Right renal pelvis (tissue), 4 donors: ENCODE measurements at places on chromosomes 16 and 17. TPM values are rescaled to one million over a fixed set of nuclear protein-coding genes. Genes with fewer than 3 reads are reported as not detected.
A peak's percentile ranks its signal among the peaks of the same experiment; 100 is the strongest.

DNA sequence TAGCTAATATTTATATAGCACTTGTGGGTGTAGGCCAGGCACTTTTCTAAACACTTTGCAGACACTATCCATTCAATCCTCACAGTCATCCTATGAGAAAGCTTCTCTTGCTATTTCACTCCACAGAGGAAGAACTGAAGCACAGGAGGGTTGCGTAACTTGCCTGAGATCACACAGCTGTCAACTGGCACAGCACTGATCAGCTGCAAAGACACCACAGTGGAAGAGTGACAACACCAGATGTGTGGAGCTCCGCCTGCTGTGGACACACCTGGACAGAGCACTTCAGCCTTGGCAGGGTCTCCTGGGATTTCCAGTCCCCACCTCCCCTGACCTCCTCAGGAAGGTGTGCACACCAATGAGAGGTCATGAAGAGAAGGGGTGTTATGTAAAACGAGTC lies 13.3 kb upstream of the CNEP1R1 start:
- DNase-seq: no peak

- DNase-seq: no peak
Measured at GRCh38 chr17:73069164-73069770, 23.2 kb downstream of the SLC39A11 start.

DNA sequence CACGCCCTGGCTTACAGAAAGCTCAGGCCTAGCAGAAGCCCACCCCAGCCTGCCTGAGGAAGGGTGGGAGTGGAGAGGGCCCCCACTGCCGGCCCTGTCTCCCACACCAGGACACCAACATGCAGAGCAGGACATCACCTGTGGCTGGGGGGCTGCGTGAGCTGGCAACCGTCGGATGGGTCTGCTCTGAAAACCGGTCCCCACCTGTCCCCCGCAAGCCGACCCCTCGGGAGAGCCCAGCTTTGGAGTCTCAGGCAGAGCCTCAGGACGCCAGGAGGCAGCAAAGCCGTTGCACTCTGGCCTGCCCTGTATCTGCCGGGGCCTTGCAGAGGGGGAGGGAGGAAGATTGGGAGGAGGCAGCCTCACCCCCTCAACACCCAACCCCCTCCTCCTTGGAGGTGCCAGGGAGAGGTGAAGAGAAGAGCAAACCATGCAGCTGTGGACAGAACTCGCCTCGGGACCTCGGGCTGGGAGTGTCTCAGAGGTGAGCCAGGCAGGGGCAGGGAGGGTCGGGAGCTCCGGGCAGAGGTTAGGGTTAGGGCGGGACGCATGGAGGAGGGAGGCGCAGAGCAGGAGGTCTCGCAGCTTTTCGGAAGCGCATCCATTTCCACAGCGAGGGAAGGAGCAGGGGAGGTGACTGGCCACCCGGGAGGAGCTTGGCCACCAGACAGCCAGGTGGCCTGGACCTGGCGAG lies 30.4 kb upstream of the ZC3H18 start:
- DNase-seq: no peak

DNA sequence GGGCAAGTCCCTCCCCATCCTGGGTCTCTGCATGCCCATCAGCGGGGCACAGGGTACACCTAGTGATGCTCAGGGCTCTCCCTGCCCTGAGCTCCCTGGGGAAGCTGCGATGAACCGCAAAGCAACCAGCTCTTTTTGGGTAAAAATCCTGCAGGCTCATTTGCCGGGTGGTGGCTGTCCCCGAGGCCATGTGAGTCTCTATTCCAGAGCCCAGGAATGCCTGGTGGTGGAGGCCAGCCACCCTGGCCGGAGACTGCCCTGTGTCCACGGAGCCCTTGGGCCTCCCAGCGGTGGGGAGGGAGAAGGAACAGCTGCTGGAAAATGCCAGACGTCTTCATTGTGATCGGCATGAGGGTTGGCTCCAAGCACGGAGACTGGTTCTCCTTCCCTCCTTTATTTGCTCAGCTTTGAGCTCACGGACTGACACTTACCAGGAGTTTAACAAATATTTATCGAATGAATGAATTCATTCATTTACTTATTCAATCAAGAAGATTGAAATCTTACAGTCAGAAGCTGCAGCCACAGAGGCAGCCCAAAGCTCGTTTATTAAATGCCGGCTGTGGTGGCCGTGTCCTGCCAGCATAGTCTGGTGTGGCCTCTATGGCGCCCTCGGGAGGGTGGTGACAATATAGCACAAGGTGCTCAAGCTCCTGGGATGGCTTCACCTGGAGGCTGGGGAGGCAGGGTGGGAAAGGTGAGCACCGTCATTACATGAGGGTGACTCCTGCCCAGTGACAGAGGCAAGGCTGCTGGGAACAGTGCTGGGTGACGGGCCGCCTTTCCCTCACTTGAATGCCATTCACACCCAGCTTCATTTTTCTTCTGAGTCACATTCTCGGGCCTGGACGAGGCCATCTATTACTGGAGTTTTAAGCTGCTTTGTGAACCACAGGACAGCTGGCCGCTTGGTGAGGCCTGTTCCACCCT lies 31.1 kb upstream of the JPH3 start:
- peak; percentile 34 for DNase-seq

DNA sequence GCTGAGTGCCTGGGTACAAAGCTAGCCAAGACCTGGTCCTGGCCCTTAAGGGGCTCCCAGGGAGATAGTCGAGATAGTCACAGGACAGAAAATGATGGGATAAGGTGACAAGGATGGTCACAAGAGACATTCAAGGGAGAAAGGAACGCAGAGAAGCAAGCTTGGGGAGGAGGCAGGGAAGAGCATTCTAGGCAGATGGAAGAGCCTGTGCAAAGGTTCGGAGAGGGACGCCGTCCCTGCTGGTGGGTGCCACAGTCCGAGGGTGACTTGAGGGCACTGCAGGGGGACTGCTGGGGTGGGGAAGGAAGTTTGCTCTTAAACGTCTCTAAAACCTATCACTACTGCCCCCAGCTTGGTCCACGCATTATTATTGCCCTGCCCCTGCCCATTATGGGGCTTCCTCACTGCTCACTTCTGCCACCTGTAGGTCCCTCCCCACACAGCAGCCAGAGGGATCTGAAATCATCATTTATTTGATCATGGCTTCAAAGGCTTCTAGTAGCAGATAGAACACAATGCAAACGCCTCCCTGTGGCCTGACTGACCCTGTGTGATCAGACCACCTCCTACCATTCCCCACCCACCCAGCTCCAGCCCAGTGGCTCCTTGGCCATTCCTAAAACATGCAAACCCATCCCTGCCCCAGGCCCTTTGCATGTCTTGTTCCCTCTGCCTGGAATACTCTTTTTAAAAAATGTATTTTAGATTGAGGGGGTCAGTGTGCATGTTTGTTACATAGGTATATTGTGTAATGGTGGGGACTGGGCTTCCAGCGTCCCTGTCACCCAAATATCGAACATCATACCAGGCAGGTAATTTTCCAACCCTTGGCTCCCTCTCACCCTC lies 60.3 kb downstream of the RMI2 start:
- no peak for DNase-seq

DNA sequence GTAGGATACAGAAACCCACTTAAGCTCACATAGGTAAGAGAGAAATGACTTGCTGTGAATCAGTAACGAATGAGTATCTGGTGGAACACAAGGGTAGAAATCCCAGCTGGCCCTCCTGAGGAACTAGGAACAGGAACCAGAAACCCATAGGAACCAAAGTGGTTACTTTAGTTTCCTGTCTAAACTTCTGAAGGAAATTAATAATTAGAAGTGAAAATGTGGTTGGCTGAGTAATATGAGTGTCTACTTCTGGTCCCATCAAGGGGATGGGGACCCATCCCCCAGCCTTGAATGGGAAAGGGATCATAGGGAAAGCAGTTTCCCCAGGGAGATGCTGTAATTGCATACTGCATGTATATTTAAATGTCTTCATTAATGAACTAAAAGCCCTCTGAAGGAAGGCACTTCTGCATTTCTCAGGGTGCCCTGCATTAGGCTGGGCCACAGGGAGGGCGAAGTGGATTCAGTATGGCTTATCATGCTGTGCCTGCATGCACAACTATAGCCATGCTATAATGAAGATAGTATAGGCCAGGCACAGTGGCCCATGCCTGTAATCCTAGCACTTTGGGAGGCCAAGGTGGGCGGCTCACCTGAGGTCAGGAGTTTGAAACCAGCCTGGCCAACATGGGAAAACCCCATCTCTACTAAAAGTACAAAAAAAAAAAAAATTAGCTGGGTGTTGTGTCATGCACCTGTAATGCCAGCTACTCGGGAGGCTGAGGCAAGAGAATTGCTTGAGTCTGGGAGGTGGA lies 45.6 kb downstream of the CYB5B start:
- DNase-seq: no peak

DNA sequence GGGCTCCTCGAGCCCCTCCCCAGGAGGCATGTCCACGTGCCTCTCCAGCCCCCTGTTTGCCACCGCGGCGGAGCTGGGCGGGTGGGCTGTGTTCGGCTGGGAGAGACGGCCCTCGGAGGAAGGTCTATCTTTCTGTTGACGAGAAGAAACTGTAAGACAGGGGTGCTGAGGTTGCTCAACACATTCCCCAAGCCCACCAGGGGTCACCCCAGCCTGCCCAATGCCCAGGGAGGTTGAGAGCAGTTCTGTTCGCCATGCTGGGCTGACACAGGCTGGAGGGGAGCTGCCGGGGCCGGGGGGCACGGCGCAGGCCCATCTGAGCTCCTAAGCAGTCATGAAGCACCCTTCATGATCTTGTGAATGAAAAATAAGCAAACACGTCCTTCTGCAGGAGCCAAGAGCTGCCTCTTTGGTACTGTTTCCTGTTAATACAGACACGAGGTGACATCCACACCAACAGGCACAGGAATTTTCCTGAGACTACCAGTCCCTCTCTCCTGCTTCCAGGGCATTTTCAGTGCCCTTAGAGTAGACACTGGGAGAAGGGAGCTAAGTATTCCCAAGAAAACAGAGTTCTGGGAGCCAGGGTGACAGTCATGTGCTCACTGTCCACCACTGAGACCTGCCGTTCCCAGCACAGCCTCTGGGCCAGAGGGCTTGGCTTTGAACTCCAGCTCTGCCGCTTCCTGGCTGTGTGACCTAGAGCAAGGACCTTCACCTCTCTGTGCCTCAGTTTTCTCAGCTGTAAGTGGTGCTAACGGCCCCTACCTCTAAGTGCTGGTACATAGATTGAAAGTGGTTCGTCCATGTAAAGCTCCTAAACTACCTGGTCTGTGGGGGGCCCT lies 9.2 kb downstream of the UBALD2 start:
- DNase-seq: no peak

The GPR142 gene
- 0.13 TPM for polyA plus RNA-seq

The FBXW10 gene
- polyA plus RNA-seq: 0.61 TPM

The NHLRC4 gene
- polyA plus RNA-seq: 7.2 TPM

The KRT28 gene
- not detected for polyA plus RNA-seq

The CCDC40 gene
- 13.0 TPM for polyA plus RNA-seq
